ENCODE measurements at places on chromosomes 5 and 9. TPM values are rescaled to one million over a fixed set of nuclear protein-coding genes. Genes with fewer than 3 reads are reported as not detected.

- no peak overlapping the region for H3K4me3 ChIP-seq
- H3K27ac ChIP-seq = no peak overlapping the region
- no peaks in the 10 kb centered on the region for H3K27me3 ChIP-seq
- H3K4me1 ChIP-seq = no peaks in the 10 kb centered on the region
- no peaks in the 10 kb centered on the region for H3K36me3 ChIP-seq
These were observed 200.4 kb downstream of the FBXL7 start for GRCh38 chr5:15700373-15700772.

- H3K4me1 ChIP-seq = peaks cover 7% of the 10 kb centered on the region
- no peaks in the 10 kb centered on the region for H3K27me3 ChIP-seq
- H3K4me3 ChIP-seq = no peak overlapping the region
- H3K27ac ChIP-seq = no peak overlapping the region
- H3K36me3 ChIP-seq = no peaks in the 10 kb centered on the region
- peak; percentile 68 for DNase-seq
These were observed 35.3 kb upstream of the CLPTM1L start for GRCh38 chr5:1380011-1380817.

Gene LECT2
- not detected for total RNA-seq

- no peak overlapping the region for H3K4me3 ChIP-seq
- no peak overlapping the region for H3K27ac ChIP-seq
- no peak for DNase-seq
- no peaks in the 10 kb centered on the region for H3K4me1 ChIP-seq
These were observed 114.3 kb upstream of the IL12B start for GRCh38 chr5:159444441-159445082.

DNA sequence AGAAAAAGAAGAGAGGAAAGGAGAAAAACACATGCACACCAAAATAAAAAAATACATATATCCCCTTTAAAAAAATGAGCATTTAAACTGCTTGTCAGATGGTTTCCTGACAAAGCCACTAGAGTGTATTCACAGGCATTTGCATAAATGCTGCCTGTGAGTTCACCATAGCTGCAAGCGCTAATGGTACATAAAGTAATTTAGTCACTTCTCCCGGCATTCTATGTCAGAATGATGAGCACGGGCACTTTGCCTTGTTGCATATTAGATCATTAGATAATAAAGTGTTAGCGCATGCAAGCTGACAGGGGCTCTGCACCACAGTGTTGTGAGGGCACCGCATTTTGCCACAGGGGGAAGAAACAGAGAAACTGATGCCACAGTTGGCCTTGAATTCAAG is 280.6 kb downstream of the EBF1 start:
- DNase-seq = no peak
- H3K4me1 ChIP-seq = no peaks in the 10 kb centered on the region
- H3K27ac ChIP-seq = no peak overlapping the region
- H3K27me3 ChIP-seq = no peaks in the 10 kb centered on the region
- H3K36me3 ChIP-seq = no peaks in the 10 kb centered on the region

- no peaks in the 10 kb centered on the region for H3K4me1 ChIP-seq
- no peak overlapping the region for H3K4me3 ChIP-seq
- H3K27ac ChIP-seq = no peak overlapping the region
- DNase-seq = no peak
- H3K36me3 ChIP-seq = no peaks in the 10 kb centered on the region
These were observed 162.5 kb upstream of the KIF2A start for GRCh38 chr5:62143268-62144229.

DNA sequence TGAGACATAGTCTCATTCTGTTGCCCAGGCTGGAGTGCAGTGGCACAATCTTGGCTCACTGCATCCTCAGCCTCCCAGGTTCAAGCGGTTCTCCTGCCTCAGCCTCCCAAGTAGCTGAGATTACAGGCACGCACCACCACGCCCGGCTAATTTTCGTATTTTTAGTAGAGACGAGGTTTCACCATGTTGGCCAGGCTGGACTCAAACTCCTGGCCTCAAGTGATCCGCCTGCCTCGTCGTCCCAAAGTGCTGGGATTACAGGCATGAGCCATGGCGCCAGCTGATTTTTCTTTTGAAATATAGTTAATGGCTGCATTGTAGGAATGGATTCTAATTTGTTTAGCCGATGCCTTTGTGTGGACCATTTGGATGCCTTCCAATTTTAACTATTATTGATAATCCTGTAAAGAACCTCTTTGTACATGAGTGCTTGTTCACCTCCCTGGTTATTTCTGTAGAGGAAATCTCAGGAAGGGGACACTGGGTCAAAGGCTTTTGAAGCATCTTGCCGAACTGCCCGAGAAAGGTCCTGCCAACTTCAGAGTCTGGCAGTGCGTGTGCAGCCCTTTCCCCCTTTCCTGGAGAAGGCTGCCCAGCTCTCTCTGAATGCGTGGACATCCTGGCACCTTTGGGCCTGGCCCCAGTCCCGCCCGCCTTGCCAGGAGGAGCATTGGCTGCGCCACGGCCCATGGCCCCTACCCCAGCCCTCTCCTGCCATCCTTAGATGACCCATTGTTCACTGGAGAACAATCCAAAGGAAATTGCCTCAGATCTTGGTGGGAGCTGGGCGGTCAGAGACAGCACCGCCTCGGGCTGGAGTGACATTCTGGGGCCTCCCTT is 8.9 kb upstream of the NUP214 start:
- no peaks in the 10 kb centered on the region for H3K36me3 ChIP-seq
- H3K4me3 ChIP-seq = no peak overlapping the region
- no peaks in the 10 kb centered on the region for H3K27me3 ChIP-seq
- H3K4me1 ChIP-seq = no peaks in the 10 kb centered on the region

- no peak for DNase-seq
- H3K36me3 ChIP-seq = no peaks in the 10 kb centered on the region
- no peak overlapping the region for H3K4me3 ChIP-seq
- H3K27me3 ChIP-seq = no peaks in the 10 kb centered on the region
These were observed 95.4 kb downstream of the TLE4 start for GRCh38 chr9:79667120-79667519.

GRCh38 chr5:131999441-132000240 is 11.8 kb downstream of the ACSL6 start:
- H3K4me1 ChIP-seq = peaks cover 10% of the 10 kb centered on the region
- no peaks in the 10 kb centered on the region for H3K36me3 ChIP-seq
- no peaks in the 10 kb centered on the region for H3K27me3 ChIP-seq
- no peak for DNase-seq

DNA sequence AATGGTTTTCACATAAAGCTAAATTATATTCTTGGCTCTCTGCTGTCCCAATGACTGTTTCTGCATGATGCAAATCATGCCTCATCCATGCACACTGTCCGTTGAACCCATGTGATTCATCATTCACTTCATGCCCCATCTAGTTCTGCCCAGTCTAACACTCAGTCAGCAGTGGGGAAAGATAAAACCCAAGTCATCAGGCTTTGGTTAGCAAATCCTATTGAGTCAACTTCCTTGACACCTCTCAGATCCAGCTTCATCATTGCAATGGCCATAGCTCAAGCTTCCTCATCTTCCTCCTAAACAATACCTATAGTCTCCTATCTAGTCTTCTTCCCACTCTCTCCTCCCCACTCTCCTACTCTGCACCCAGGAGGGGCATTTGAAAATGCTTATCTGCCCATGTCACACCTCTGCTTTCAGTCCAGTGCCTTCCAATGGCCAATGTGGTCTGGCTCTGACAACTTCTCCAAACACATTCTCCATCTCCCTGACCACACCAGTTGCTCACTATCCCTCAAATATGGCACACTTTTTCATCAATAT is 266.0 kb upstream of the TRIM32 start:
- DNase-seq = no peak
- H3K4me3 ChIP-seq = no peak overlapping the region

DNA sequence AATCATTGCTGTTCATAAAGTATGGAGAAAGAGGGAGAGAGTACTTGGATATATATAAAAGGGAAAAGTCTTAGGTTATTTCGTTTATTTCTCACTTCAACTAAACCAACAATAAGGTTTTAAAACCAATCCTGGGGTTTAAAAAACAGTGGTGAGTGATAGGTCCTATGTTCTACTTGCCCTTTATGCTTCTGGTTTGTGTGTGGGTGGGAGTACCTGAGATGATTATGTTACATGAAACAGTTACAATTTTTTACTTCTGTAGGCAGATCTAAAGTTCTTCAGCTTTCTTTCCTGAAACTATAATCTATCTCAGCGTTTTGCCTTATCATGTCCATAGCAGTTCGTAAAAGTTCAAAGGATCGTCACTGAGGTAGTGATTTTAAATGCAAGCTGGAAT is 49.2 kb downstream of the STX17 start:
- H3K4me3 ChIP-seq = no peak overlapping the region
- H3K27me3 ChIP-seq = no peaks in the 10 kb centered on the region
- H3K4me1 ChIP-seq = no peaks in the 10 kb centered on the region
- H3K27ac ChIP-seq = no peak overlapping the region
- peaks cover 19% of the 10 kb centered on the region for H3K36me3 ChIP-seq
- no peak for DNase-seq

Gene IL13
- not detected for total RNA-seq

Gene DMRT3
- not detected for total RNA-seq

DNA sequence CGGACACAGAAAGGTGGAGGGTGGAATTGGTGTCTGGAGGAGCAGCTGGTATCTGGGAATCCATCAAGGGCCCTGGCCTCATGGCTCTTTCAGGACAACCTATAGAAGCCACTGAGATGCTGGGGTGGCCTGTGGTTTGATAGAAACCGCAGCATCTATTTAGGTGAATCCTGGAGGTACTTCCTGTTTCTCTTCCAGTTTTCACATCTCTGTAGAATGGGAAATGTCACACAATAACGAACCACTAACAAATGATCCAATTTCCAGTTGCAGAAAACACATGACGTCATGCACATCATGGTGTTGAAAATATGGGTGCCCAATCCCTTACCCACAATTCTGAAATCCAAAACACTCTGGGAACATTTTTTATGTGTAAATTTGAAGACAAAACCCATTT is 52.2 kb downstream of the ROPN1L start:
- H3K4me1 ChIP-seq = no peaks in the 10 kb centered on the region
- no peaks in the 10 kb centered on the region for H3K36me3 ChIP-seq
- H3K27me3 ChIP-seq = no peaks in the 10 kb centered on the region
- H3K4me3 ChIP-seq = no peak overlapping the region
- H3K27ac ChIP-seq = no peak overlapping the region
- no peak for DNase-seq

DNA sequence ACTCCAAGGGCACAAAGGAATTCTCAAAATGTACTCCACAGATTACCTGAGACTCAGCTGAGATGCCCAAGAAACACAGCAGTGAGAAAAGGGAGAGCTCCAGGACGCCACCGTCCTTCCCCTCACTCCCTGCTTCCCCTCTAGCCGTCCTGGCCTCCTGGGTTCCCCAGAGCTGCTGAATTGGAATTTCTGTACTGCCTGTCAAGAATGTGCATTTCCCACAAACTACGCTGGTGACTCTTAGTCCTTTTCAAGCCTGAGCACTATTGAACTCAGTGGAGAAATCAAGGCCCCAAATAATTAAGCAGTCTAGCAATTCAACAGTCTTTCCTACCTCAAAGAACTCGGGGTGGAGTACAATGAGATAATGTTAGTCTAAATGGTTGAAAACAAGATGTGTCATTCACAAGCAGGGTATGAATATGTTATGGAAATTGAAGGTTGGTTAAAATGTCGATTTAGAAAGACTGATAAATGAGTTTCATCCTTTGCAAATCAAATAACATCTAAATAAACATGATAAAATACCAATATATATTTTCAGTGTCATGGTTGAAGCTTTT is 153.2 kb downstream of the MED27 start:
- no peak for DNase-seq
- no peaks in the 10 kb centered on the region for H3K4me1 ChIP-seq
- no peak overlapping the region for H3K4me3 ChIP-seq
- H3K27me3 ChIP-seq = no peaks in the 10 kb centered on the region
- H3K36me3 ChIP-seq = no peaks in the 10 kb centered on the region

Gene LCN9
- not detected for total RNA-seq

GRCh38 chr5:74063821-74064220 is 437.8 kb downstream of the ARHGEF28 start:
- H3K27me3 ChIP-seq = no peaks in the 10 kb centered on the region
- H3K36me3 ChIP-seq = no peaks in the 10 kb centered on the region
